ENCODE measurements at places on chromosomes 1 and 21.

GRCh38 chr1:37465593-37466517 is 8.5 kb upstream of the ZC3H12A start:
- DNase-seq: no peak

GRCh38 chr1:236148470-236148845 is 6.1 kb downstream of the GPR137B start:
- DNase-seq: no peak

- DNase-seq: peak; percentile 10
Observed at GRCh38 chr1:228828151-228828550, 92.9 kb downstream of the RHOU start.

DNA sequence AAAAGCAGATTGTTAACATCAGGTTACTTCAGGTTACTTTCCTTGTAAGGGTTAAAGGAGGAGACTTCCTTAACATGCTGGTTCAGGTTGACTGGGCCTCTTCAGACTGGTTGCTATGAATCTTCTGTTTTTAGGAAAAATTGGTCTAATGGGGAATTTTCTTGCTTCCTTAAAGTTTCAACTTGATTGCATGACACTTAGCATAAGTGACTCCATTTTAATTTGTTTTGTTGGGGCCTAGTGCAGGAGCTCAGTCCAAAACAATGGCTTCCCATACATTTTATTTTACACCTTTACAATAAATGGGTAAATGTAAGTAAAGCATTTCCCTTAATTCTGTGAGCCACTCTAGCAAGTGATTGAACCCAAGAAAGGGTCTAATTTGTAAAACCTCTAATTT is 53.8 kb downstream of the SLC16A1 start:
- no peak for DNase-seq

DNA sequence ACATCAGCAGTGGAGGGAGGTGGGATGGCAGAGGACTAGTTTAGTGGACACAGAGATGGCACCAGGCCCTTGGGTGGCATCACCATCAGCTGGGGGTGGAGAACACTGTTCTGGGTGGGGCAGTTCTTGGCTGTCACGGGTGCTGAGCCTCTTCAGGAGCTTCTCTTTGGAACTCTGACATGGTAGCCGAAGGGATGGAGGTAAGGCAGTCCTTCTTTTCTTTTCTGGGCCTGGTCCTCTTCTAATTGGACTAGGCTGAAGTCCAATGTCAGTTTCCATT is 8.3 kb upstream of the MEF2D start:
- no peak for DNase-seq

- DNase-seq: no peak
Observed at GRCh38 chr1:172469717-172470116, 25.8 kb upstream of the PIGC start.
